Activated naive CD4-positive, alpha-beta T cell treated with anti-CD3 and anti-CD28 coated beads for 36 hours (primary cell): ENCODE measurements at places on chromosomes 1 and 21.
A peak's percentile ranks its signal among the peaks of the same experiment; 100 is the strongest.

GRCh38 chr1:152111515-152111968, 3.7 kb downstream of the TCHH start:
- peak; percentile 48 for DNase-seq

DNA sequence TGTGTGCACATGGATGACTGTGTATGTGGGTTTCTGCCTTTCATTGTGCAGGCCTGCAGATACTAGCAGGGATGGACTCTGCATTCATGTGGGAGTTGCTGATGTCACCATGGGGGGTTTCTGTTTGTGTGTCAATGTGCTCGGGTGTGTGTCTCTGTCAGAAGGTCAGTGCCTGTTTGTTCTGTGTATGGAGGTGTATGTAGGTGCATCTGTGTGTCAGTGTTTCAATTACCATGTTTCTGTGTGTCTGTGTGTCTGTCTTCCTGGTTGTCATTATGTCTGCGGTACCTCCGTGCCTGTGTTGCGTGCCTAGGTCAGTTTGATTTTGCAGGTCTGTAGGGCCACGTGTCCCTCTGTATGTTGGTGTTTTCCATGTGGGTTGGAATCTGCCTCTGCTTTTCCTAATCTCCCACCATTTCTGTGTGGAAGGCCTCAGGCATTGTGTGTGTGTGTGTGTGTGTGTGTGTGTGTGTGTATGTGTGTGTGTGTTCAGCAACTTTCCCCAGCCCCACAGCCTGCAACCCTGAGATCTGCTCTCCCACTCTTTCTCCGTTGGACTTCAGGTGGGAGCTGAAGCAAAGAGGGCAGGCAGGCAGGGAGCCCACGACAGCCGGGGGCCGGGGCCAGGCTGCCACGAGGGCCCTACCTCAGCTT, 36.7 kb upstream of the WASF2 start:
- DNase-seq, result peak; percentile 52

DNA sequence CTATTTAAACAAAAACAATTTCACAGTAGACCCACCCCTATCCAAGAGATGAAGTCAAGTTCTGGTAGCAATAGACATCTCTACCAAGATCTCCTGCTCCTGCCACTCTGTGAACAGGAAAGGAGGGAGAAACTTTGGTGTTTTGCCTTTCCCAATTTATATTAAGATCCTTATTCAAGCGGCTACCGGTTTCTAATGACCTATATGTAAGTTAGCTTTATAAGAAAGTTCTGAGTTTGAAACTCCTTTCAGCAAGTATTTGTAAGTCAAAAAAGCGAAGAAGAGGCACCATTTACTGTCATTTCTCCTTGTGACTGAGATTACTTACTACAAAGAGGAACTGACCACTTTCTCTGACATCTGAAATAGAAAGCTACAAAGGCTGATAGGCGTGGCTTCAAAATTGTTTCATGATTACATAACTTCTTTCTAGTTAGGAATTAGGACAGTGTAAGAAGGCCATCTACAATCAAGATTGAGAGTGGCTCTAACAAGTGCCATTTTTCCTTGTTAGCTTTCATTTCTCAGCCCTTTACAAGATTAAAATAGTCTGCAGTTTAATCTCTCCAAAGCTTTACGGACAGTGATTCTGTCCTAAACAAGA, at the start of gene MNDA:
MNDA (plus strand) TSS at position 448 of the 604 bp plus-strand sequence. CDS start 10,803 bp downstream, outside the sequence.
- no peak for DNase-seq

DNA sequence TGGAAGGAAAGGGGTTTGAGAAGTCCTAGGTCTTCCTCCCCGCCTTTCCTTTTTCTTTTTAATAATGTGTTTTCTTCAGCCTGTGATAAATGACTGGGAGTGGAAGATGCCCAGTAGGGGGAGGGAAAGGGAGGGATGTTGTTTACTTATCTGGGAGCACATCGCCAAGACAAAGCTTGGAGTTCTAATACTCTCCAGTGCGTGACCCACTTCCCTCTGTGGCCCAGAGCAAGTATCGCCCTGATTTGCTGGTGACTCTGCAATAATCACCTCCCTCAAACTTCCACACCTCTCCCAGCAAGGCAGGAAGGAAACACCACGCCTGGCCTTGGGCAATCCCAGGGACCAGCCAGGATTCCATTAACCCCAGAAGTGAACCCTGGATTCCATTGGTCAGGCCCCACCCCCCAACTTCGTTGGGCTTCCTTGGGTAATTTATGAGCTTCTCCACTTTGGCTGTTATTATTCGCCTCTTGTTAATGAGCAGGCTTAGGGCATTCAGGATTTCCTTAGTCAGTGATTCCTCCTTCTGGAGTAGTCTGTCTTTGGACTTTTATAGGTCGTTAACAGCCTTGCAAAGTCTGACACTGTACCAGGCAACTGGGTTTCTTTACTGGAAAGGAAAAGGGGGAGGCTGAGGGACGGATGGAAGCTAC, 24.3 kb upstream of the GRHL3 start:
- DNase-seq, result no peak

DNA sequence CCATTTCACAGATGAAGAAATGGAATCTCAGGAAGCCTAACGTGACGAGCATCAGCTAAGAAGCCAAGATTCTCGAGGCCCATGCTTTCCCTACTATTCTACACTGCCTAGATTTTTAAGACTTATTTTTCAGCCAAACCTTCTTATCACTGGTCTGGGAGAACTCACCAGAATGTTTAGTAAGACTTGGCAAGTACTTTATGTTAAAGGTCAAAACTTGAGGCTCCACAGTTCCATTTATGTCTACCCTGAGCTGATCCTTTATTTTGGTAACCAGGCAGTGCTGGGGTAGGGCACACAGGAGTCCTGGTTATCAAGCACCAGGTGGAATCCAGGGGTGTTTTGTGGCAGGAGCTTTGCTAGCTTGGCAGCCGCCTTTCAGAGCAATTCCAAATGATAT, 16.8 kb downstream of the PLXNA2 start:
- DNase-seq, result no peak

- no peak for DNase-seq
Observed at GRCh38 chr1:215406927-215407326, 160.2 kb upstream of the KCTD3 start.

DNA sequence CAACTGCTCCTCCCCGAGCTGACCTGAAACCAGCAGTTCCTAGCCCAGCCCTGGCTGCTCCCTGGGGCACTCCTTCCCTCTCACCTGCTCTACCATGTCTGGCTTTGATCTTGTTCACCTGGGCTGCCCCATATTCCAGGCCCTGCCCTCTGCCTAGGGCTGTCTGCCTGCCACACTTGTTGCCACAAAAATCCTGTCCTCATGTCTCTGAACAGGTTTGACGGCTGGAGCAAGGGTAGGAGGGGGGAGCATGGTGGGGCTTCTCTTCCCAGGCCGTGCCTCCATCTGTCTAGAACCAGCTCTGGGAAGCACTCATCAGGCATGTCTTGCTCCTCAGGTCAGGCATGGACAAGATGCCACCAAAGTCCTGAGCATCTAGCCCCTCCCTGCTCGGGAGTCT, 44.3 kb upstream of the WNT2B start:
- no peak for DNase-seq

- DNase-seq, result no peak
Observed at GRCh38 chr1:4600615-4601460, 53.6 kb upstream of the AJAP1 start.

GRCh38 chr1:88060750-88061491, 623.2 kb upstream of the PKN2 start:
- no peak for DNase-seq

- DNase-seq, result no peak
Observed at GRCh38 chr1:32536117-32536516, 3.1 kb upstream of the ZBTB8A start.
